ENCODE measurements at places on chromosomes 11 and 22. TPM values are rescaled to one million over a fixed set of nuclear protein-coding genes. Genes with fewer than 3 reads are reported as not detected.
A peak's percentile ranks its signal among the peaks of the same experiment; 100 is the strongest.

GRCh38 chr11:66239998-66240780, 28.2 kb upstream of the RAB1B start:
- DNase-seq: no peak

DNA sequence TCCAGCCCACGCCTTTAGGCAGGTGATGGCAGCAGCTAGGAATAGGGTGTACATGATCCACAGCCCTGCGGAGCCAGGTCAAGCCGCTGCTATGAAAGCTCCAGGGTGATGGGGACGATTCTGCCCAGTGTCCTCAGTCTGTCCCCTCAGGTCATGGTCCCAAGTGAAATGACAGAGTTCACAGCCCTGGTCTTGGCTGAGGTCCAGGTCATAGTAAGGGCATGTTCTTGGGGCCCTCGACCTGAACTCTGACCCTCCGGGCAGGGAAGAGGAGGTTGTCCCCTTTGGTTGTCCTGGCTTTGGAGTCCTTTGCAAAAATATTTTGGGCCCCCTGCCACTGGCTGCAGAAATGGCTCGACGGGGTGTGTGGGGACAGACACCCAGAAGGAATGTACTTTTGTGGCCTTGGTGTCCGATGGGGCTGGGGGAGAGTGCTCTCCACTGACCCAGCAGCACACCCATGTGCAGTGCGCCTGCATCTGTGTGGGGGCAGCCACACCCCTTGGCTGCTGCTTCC, 7.3 kb downstream of the C22orf31 start:
- no peak for DNase-seq

DNA sequence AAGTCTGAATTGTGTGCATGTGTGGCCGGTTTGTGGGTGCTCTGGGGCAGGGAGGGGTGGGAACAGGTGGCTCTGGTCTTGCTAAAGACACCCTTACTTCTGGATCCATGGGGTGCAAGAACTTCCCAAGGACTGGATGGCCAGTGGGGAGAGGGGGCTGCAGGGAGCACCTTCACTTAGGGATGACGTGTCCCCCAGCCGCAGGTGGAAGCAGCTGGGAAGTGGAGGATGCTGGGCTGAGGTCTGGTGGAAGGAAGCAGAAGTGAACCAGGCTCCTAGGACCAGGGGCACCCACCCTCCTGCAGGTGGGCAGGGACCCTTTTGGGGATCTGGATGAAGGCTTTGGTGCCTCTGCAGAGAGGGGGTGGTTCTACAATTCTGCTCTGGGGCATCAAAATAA, 9.9 kb upstream of the MIEF1 start:
- DNase-seq: no peak

GDPD5 gene
- polyA plus RNA-seq: 31.0 TPM

DEFB131B gene
- 3.6 TPM for polyA plus RNA-seq

SLC35E4 gene
- polyA plus RNA-seq: 1.6 TPM

- no peak for DNase-seq
Measured at GRCh38 chr11:3002351-3002861, 10.3 kb upstream of the NAP1L4 start.

GRCh38 chr11:78020246-78020645, 2.8 kb downstream of the KCTD14 start:
- DNase-seq: no peak

DNA sequence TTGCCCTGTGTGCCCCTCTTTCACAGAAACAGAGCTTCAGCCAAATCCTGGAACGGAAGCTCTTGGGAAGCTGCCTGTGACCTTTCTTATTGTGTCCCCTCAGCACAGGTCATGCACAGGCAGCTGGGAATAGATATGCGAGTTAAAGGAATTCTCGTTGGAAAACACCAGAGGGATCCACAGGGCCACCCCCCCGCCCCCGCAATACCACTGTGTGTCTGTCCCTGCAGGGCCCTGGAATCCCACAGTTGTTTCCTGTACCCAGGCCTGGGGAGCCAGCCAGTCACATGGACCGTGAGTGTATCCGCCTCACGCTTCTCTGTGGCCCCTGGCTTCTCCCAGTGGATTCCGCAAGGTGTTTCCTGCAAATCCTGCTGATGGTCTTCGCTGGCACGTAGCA, 29.0 kb downstream of the TIMP3 start:
- peak; percentile 39 for DNase-seq

GRCh38 chr11:95451682-95452081, 220.7 kb upstream of the SESN3 start:
- no peak for DNase-seq

DNA sequence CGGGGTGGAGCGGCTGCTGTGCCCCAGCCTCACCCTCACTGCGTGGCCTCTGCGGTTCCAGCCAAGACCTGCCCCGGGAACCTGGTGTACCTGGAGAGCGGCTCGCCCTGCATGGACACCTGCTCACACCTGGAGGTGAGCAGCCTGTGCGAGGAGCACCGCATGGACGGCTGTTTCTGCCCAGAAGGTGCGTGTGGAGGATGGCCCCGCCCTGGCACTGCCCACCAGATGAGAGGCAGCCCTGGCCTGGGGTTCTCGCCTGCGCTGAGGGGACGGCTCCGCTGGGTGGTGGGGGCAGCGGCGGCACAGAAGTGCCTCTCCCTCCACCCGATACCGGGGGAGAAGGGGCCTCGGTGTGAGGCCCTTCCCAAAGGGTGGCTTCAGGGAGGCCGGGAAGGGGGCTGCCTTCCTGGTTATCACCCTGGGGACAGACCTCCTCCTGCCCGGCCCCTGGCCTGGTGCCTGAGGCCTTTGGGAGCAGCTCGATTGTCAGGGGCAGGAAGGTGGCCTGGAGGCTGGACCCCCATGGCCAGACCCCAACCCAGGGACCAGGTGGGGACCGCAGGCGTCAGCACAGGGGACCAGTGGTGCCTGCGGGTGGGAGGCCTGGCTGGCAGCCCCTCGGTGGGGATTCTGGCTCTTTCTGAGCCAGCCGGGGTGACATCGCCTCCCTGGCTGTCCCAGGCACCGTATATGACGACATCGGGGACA, 7.1 kb downstream of the MUC2 start:
- DNase-seq: no peak

GRCh38 chr11:17260020-17260419, 16.5 kb upstream of the NUCB2 start:
- no peak for DNase-seq

INCENP gene
- polyA plus RNA-seq: 31.3 TPM

- peak; percentile 70 for DNase-seq
Measured at GRCh38 chr22:38034278-38034882, 22.8 kb upstream of the PICK1 start.

CREB3L1 gene
- polyA plus RNA-seq: 14.1 TPM

RABL2B gene
- 58.1 TPM for polyA plus RNA-seq

- DNase-seq: no peak
Measured at GRCh38 chr11:43942662-43943371, 380 bp downstream of the C11orf96 start.

OR5AK2 gene
- polyA plus RNA-seq: not detected

- no peak for DNase-seq
Measured at GRCh38 chr11:10438458-10438857, 16.6 kb upstream of the AMPD3 start.
